ENCODE measurements at places on chromosomes 7 and 10.

GRCh38 chr10:79416578-79417255 lies 28.7 kb downstream of the ZCCHC24 start:
- DNase-seq: no peak

DNA sequence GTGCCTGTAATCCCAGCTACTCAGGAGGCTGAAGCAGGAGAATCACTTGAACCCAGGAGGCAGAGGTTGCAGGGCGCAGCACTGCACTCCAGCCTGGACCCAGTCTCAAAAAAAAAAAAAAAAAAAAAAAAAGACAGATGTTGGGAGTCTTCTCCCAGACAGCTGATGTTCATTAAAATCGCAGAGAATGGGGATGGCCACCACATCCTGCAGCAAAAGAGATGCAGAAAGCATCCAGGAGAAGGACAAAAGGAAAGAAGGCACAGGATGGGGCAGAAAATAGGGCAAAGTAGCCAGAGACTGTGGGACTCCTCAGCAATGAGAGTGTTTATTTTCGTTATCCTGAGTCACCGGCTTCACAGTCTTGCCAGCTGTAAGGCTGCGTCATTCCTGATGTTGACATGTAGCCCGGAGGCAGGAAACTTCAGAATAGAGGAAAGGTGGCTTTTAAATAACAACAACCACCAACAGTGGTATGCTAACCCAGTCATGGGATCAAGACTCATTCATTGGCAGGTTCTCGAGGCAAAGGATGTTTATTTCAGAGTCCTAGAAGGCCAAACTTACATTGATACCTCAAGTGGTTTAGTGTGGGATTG lies 149.5 kb upstream of the SVIL start:
- no peak for DNase-seq

DNA sequence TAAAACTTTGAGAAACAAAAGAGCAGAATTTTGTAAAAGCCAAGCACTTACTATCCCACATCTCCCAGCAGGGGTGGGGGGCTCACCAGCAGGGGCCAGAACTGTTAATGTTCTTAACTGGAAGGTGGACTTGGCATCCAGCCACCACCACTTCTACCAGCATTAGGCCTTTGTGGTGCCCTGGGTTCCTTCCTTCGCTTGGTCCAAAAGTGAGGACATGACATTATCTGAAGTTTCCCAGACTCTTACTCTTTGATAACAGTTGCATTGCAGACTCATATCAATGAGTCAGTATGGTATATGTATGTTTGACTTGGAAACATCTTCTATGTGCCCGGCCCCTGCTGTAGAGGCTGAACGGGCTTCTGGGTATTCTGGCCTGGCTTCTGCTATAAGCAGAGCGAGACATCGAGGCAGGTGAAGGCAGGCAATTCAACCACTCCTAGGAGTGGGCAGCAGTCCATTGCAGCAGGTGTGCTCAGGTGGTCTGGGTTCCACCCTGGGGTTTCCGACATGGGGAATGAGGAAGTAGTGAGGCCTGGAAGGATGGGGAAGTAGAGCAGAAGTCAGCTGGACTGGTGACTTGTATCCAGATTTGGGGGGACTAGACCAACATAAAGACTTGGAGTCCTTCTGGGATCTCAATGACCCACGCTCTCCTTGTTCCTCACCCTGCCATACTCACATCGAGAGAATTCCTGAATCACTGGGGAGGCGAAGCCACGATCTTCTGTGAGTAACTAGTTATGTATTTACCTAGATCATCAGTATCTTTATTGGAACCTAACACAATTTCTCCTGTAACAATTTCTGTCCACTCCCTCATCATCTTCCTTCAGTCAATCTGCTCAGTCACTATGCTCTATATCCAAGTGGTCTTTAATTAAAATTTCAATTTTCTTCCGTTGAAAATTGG lies 4.1 kb downstream of the ZNF777 start:
- DNase-seq: no peak

DNA sequence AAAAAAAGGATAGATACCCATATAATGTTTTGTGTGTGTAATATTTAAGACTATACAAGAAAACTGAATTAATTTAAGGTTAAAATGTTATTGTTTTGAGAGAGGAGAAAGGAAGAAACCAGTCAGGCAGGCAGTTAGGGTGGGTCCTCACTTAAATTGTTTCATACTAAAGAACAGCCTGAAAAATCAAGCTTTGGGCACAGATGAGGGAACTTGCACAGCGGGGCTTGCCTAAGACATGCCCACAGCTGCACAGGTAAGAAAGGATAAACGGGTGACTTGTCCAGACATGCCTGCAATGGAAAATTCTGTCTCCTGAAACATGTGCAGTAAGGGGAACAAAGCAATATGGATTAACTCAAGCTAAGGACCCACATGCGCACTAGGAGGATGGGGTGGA lies 158.4 kb downstream of the BBS9 start:
- no peak for DNase-seq

- no peak for DNase-seq
These were observed 113.3 kb upstream of the CREB5 start for GRCh38 chr7:28298870-28299518.

DNA sequence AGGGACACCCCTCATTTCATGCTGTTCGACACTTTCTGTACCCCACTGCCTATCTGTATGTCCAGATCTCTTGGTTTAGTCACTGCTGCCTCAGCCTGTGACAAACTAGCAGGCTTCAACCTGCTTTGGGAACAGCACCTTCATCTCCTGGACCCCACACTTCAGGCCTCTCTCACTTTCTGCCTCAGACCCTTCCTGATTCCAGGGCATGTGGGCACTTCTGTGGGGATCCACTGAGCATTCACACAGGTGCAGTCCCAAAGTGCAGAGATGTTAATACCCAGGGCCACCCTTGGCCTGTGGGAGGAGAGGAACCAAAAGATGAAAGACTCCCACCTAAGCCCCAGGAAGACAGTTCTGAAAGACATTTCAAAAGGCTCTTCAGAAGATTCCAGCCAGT lies 29.4 kb upstream of the C10orf71 start:
- DNase-seq: no peak

- no peak for DNase-seq
These were observed 24.2 kb downstream of the GPER1 start for GRCh38 chr7:1112109-1112508.

DNA sequence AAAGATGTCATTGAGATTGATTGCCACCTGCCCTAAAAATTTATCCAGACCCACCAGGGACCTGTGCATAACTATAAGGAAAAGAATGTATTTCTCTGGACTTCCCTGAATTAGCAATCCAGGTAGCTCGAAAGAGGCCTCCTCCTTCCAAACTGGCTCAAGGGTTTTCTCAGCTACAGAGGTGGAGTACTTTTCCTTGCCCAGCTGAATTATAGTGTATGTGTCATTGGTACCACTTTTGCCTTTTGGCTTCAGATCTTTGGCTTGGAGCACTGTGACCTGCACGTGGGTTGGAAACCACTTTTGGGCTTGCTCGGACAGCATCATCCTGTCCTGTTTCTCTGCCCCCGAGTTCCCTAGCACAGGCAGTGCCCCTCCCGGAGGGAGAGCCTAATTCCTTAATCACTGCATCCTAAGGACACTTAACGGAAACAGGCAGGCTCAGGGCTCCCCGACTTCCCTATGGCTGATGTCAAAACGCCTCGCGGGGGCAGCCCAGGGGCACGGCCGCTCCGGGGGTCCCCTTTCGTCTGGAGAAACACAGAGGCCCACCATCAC lies 825 bp downstream of the RAB11FIP2 start:
- no peak for DNase-seq

DNA sequence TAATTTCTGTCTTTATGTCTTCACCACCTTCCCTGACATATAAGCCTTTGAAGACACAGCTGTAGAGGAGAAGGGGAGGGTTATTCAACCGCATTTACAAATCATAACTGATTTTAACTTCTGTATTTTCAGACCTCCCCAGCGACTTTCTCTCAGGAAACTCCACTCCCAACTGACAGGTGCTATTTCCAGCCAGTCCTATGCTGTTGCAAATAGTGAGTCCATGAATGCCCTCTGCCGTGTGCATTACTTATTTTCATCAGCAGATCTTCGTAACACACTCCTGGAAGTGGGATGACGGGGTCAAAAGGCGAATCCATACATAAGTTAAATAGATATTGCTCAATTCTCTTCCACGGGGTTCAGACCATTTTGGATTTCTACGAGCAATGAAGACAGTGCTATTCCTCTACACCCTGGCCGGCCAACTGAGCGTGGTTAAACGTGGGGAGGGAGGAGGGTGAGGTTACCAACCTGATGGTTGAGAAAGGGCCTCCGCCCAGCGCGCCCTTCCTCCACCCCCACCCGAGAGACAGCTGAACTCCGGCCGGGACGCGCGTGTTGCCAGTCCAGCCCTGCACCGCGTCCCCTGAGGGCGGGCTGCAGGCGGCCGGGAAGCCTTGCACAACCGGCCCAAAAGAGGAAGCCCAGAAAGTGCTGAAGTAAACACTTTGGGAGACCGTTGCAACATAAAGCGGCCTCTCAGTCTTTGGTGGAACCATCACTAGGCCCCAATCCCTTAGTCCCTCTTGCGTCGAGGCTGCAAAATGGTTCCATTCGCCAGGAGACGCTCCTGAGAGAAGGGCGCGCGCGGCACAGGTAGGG lies at the start of gene APBB1IP:
APBB1IP (plus strand) TSS at position 705 of the 825 bp plus-strand sequence. CDS start 53,986 bp downstream, outside the sequence.
- DNase-seq: no peak

- no peak for DNase-seq
These were observed 13.2 kb downstream of the WAC start for GRCh38 chr10:28545967-28546644.

GRCh38 chr10:58807629-58808022 lies 295.0 kb downstream of the BICC1 start:
- DNase-seq: no peak

DNA sequence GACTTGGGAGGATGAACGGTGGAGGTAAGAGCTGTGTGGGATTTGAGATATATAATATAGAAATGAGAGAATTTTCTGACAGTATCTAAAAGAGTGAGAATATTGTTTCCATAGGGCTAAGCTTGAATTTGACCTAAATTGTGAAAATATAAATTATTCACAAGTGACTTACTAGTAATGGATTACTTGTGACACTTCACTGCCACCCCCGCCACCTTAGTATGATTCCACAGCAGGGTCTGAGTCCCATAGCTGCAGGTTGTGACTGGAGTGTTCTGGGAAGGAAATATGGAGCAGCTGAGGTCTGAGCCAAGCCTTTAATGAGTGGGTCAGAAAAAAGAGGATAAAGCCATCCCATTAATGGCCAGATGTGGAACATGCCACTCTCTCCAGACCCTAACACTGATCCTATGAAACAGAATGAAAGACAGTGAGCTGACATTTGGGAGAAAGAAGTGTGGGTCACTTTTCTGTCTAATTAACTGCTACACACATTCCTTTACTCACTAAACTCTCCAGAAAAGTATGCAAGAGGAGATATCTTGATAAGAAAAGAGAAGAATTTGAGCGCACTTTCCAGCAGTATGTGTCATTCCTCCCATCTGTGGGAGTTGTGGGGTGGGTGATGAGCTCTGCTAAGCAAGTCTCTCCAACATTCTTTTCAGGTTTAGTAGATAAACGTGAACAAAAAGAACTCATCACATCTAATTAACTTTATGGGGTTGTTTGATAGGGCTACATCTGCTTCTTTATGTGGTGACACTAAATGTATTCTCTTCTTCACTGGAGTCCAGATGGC lies 1193.4 kb downstream of the SORCS3 start:
- no peak for DNase-seq

DNA sequence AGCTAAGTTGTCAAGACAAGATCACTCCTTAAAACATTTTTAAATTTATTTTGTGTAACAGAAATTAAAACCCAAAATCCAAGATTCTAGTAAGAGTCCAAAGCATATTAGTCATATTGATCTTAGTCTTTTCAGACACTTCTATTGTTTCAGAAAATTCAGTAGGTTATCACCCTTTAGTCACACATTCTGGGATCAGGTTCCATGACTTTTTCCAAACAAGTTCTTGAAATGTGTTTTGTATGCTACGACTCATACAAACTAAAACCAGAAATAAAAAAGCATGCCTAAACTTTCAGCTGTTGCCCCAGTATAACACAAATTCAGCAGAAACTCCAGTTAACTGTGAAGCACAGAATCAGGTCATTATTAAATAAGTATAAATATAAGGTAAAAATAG lies 10.7 kb downstream of the SEMA3D start:
- DNase-seq: no peak

DNA sequence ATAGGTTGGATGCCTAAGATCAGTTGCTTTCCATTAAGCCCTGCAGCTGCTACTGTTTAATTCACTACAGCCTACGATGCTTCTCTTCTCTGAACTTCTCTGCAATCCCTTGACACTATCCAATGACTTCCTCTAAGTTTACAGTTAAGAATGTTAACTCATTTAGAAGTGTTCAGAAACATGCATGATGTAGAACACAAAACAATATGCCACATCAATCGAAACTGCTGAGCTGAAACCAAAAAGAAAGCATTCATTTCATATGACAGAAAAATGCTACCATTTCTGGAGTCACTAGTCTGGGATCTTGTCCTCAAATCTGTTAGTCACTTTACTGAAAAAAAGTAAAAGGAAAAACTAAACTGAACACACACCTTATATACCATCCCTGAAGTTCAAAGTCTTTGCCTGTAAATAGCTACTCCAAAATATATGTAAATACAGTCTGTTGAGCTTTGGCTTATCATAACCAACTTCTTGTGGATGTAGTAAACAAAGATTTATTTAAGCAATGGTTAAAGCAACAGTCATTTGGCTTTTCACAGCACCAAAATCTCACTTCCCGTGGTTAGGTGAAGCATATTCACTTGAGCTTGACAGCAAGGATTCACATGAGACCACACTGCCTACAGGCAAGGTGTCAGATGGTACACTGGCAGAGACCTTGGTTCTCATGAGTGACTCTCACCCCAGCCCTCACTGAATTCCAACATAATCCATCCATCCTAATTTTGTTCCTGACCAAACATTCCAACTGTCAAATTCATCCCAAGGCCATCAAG lies 187.0 kb downstream of the PPP1R17 start:
- no peak for DNase-seq

DNA sequence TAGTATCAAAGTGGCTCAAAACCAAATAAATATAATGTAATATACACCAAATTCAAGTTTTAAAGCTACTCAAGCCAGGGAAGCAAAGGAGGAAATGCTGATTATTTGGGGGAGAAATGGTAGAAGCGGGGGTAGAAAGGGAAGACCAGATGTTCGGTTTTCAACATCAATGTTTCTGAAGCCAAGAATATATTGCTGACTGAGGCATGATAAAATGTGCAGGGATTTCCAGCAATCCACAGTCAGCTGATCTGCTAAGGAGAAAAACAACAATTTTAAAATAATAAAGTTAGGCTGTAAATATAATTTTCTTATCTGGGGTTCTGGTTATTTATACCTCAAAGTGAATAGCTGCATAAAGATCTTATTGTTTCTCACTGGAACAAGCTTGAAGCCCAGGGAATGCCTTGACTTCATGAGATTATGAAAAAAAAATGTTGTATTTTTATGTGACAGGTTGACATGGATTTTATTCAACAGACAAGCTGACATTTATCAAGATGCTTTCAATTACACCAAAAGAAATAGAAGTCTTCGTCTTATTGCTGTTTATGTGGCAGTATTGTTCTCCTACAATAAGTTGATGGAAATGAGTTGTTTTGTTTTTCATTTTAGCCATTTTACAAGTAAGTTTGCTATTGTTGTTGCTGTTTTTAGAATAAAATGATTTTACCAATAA lies 28.6 kb upstream of the BMPER start:
- DNase-seq: no peak

Measured in cortex of kidney (tissue), 1 donor.